ENCODE measurements at places on chromosomes 5 and 9.
A peak's percentile ranks its signal among the peaks of the same experiment; 100 is the strongest.

DNA sequence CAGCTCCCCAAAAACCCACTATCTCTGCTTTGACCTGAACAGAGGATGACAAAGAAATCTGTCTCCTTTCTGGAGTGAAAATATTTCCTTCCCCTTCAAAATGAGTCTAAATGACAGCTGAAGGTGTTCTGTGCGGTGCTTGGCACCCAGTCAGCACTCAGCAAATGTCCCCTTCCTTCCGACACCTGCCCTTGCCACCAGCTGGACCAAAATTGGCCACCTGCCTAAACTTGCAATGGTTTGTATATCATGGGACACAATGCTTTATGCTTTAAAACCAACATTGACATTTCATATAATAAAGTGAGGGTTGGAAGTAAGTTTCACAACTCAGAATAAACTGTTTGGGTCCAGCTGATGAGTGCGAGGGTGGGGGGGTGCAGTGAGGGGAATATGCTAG is 7.5 kb upstream of the TTC1 start:
- no peak for DNase-seq

- no peak for DNase-seq
These were observed 30.9 kb upstream of the NXNL2 start for GRCh38 chr9:88503845-88504764.

DNA sequence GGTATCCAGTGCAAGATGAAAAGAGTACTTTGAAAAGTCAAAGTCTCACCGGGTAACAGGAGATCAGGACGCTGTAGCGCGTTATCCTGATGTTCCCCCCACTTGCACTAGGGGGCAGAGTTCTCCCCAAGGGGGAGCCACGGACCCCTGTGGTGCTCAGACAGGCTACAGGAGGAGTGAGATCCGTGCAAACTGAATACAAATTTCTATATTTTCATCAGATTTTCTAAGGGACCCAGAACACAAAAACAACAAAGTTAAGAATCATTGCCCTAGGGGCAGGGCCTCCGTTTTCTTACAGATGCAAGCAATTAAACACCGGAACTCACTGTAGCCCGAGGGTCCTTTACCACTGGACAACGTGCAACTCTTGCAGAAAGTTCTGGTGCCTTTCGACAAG is 2.0 kb downstream of the MYO10 start:
- DNase-seq: peak; percentile 61

DNA sequence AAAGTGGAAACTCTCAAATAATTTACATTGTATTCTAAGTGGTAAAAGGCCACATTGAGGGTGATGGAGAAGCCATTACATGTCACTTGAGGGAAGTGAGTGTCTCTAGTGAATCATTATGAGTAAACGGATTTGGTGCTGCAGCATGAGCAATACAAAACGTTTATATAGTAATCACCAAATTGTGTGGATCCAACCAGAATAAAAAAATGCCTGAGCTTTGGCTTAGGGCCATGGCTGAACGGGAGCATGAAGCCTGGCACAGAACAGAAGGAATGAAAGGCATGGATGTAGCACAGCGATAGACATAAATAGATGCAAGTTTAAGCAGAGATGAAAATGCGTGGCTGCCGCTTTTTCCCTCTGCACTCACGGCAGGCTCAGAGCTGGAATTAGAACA is 58.3 kb downstream of the PTTG1 start:
- DNase-seq: no peak

- no peak for DNase-seq
These were observed 147.3 kb downstream of the SGCD start for GRCh38 chr5:156474251-156474650.

Measured in MV-4-11 (cell line).